ENCODE measurements at places on chromosomes 3 and 15.

DNA sequence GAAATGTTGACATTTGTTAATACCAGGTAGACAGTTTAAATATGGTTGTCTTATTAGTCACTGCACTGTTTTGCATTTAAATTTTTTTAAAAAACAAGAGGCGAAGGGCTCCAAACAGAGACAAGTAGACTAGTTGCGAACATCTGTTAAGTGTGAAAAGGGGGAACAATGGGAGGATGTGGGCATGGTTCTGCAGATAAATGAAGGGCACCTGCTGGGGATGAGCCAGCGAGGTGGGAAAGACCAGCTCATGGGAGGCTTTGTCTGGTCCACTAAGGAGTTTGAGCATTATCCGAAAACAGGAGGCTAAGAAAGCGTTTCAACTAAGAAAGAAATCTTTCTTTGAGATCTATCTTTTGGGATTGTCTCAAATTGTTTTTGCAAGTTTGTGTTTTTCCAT is 72.7 kb downstream of the FBN1 start:
- no peak for DNase-seq
- no peak overlapping the region for H3K27ac ChIP-seq
- no peaks in the 10 kb centered on the region for H3K4me1 ChIP-seq
- H3K4me3 ChIP-seq, result no peak overlapping the region

DNA sequence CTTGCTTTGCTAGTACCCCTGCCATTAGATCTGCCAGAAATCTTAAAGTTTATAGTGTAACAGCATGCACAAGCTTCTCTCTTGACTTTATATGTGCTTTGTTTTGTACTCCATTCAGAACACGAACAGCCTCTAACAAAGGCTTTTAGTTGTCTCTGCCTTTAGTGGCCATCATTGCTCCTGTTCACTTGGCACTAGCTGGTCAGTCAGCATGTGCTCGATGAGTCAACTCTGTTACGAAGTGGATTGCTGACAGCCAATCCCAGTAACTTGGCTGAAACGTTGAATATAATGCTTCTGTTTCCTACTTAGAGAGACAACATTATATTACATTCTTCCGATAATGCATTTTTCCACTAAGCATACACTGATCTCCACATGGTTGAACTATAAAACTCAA is 349.2 kb downstream of the NAALADL2 start:
- H3K27me3 ChIP-seq, result no peaks in the 10 kb centered on the region
- no peak for DNase-seq
- H3K27ac ChIP-seq, result no peak overlapping the region
- H3K4me3 ChIP-seq, result no peak overlapping the region
- no peaks in the 10 kb centered on the region for H3K4me1 ChIP-seq
- H3K36me3 ChIP-seq, result no peaks in the 10 kb centered on the region

DNA sequence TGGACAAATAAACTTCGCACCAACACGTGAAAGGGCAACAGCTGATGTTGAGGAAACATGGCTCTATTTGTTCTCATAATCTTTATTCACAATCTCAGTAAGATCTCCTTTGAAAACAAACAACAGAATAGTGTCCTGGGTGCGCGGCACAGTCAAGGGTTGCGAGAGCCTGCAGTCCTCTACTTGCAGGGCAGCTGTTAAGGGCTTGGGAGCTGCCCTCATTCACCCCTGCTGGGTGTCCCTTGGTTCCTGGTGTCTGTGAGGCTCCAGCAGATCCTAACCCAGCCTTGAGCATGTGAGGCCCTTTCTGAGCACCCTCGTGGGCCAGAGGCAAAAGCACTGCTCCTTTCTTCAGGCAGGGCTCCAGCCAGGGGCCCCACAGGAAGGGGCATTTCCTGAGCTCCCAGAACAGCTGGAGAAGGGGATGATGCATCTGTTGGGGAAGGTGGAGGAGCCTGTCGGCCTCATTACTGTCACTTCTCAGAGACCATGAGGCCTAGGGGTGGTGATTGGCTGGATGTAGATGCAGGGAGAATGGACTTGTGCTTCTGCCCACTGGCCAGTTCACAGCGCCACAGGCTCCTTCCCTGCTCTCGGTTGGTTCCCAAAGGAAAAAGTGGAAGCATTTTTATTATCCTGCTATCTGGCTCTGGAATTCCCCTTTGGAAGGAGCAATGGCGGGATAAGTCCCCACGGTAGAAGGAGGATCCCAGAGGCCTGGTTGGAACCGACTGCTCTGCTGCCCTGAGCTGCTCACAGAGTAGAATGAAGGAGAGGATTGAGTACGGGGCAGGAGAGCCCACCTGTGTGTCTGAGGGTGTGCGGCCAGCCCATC is 51.9 kb upstream of the KLF13 start:
- H3K4me3 ChIP-seq, result no peak overlapping the region
- H3K4me1 ChIP-seq, result peaks cover 23% of the 10 kb centered on the region
- DNase-seq, result peak; percentile 7
- no peaks in the 10 kb centered on the region for H3K36me3 ChIP-seq

DNA sequence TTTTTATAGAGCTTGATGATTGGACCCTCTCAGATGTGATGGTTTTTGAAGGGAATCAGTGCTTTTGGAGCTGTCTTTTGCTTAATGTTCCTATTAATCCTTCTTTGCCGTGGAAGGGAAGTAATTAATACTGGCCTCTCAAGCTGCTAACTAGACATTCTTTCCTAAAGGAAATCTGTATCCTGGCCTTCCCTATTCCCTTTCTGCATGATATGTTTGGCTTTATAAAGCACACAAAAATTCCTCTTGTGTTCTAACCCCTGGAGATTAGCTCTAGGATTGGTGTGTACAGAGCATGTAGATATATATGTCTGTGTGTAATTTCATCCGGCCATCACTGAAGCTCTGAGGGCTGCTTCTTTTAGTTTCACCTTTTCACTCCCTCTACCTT is 6.9 kb downstream of the ATXN7 start:
- no peak overlapping the region for H3K4me3 ChIP-seq
- H3K27me3 ChIP-seq, result no peaks in the 10 kb centered on the region
- DNase-seq, result no peak
- peaks cover 6% of the 10 kb centered on the region for H3K36me3 ChIP-seq
- H3K27ac ChIP-seq, result peak overlapping the region; percentile 12
- peaks cover 32% of the 10 kb centered on the region for H3K4me1 ChIP-seq

DNA sequence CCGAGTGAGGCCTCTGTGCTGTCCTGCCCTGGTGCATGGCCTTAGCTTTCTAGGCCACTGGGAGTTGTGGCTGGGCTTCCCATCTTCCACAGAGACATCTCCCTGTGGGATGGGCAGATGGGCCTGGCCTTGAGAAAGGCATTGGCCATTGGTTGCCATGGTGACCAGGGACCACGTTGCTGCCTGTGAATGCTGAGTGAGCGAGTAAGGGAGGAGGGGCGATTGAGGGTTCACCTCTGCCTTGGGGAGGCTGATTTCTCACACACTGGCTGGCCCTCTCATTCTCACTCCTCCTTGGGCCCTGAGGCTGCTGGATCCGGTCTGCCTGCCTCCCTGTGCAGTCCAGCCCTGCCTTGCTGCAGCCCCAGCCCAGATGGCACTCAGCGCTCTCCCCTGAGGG is 26.4 kb upstream of the DOCK3 start:
- H3K27me3 ChIP-seq, result no peaks in the 10 kb centered on the region
- H3K27ac ChIP-seq, result no peak overlapping the region
- no peak overlapping the region for H3K4me3 ChIP-seq
- no peaks in the 10 kb centered on the region for H3K4me1 ChIP-seq

DNA sequence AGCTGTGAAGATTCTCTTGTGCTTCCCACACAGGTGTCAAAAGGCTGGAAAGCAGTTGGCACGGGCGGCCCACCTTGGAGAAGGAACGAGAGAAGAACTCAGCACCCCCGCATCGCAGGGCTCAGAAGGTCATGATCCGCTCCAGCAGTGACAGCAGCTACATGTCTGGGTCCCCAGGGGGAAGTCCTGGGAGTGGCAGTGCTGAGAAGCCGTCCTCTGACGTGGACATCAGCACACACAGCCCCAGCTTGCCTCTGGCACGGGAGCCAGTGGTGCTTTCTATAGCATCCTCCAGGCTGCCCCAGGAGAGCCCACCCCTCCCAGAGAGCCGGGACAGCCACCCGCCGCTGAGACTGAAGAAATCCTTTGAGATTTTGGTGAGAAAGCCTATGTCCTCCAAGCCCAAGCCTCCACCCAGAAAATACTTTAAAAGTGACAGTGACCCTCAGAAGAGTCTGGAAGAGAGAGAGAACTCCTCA is 31.4 kb downstream of the STARD5 start:
- peaks cover 20% of the 10 kb centered on the region for H3K36me3 ChIP-seq
- DNase-seq, result peak; percentile 84
- H3K27me3 ChIP-seq, result no peaks in the 10 kb centered on the region

GRCh38 chr15:23436421-23436820 is 10.6 kb downstream of the GOLGA6L2 start:
- no peaks in the 10 kb centered on the region for H3K4me1 ChIP-seq
- H3K27ac ChIP-seq, result no peak overlapping the region
- no peaks in the 10 kb centered on the region for H3K36me3 ChIP-seq
- no peak for DNase-seq

GRCh38 chr3:172148702-172149565 is 109.6 kb downstream of the FNDC3B start:
- no peaks in the 10 kb centered on the region for H3K36me3 ChIP-seq
- H3K27me3 ChIP-seq, result peaks cover 2% of the 10 kb centered on the region
- H3K4me3 ChIP-seq, result no peak overlapping the region
- DNase-seq, result no peak

DNA sequence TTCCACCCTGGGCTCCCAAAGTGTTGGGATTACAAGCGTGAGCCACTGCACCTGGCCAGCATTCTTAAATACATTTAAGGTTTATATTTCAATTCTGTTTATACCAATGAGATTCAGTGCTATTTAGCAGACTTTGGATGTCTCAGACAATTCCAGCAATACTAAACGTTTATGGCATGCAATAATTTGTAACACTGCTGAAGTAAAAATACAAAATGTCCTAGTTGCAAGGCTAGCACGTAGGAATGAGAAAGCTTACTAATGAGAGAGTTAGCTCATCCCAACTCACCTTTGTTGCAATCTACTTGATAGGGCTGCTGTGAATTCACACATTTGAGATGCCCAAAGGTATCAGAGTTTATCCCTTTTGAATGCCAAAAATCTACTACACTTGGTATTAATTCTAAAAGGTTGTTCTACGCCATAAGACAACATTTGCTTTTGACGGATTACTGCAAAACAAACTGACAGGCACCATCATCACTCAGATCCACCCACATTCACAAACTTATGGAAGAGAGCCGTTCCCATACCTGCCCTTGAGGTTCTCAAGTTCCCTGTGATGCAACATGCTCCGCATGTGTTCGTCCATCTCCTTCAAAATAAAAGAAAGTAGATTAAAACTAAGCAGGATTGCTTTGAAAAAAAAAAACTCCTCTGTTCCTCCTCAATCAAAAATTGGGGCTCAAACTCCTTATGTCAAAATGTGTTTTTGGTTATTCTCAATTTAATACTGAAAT is 25.3 kb downstream of the ZNF106 start:
- peaks cover 18% of the 10 kb centered on the region for H3K36me3 ChIP-seq
- H3K4me1 ChIP-seq, result peaks cover 2% of the 10 kb centered on the region
- H3K27ac ChIP-seq, result peak overlapping the region; percentile 74
- H3K27me3 ChIP-seq, result no peaks in the 10 kb centered on the region
- no peak overlapping the region for H3K4me3 ChIP-seq

- no peaks in the 10 kb centered on the region for H3K27me3 ChIP-seq
- H3K27ac ChIP-seq, result no peak overlapping the region
- H3K4me3 ChIP-seq, result no peak overlapping the region
- H3K4me1 ChIP-seq, result peaks cover 3% of the 10 kb centered on the region
- no peaks in the 10 kb centered on the region for H3K36me3 ChIP-seq
Measured at GRCh38 chr3:61877359-61878138, 316.2 kb downstream of the PTPRG start.

DNA sequence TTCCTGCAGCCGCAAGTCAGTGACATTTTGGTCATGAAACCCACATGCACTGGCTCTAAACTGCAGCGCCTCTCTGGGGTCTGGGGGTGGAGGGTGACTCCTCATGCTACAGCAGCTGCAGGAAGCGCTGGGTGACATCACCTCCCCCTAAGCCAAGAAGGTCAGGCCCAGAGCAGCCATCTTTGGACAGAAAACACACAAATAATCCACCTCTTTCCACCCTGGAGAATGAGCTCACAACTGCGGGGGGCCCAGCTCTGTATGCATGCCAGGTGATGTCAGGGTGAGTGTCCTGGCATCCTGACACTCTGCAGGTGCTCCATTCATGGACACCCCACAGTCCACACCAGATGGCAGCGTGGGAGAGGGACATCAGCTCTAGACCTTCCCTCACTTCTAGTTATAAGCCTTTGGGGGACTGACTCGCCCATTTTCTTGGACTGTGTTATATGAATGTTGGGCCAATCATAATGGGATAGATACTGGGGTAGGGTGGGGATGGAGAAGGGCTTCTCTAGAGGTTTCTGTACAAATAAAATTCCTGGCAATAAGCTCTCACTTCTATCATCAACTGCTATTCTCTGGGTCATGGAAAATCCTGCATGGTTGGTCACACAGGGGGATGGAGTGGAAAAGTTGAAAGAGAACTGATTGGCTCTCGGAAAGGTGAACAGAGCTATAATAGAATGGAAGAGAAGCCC is 70.7 kb upstream of the THBS1 start:
- no peaks in the 10 kb centered on the region for H3K4me1 ChIP-seq
- H3K4me3 ChIP-seq, result no peak overlapping the region
- H3K36me3 ChIP-seq, result peaks cover 2% of the 10 kb centered on the region
- no peak for DNase-seq

GRCh38 chr3:2198776-2199279 is 100.2 kb downstream of the CNTN4 start:
- H3K36me3 ChIP-seq, result no peaks in the 10 kb centered on the region
- no peak overlapping the region for H3K27ac ChIP-seq
- H3K27me3 ChIP-seq, result no peaks in the 10 kb centered on the region
- H3K4me3 ChIP-seq, result no peak overlapping the region

DNA sequence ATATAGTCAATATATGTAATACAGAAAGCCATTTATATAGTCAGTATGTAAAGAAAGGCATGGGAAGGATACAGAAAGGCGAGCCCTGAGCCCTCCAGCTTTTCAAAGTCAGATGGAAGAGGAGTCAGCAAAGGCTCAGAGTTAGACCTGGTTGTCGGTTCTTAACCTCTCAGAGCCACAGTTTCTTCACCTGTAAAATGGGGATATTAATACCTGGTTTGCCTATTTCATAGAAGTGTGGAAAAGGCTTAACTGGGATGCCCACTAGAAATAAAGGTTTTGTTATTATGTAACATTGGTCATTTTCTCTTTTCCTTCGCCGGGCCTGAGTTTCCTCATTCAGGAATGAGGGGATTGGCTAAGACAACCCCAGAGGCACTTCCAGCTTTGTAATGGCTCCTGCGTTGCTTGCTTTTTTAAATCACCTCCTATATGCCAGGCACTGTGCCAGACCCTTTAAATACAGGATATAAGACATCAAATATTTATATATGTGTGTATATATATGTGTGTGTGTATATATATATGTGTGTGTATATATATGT is 2.4 kb downstream of the CRELD1 start:
- no peak for DNase-seq
- peaks cover 16% of the 10 kb centered on the region for H3K36me3 ChIP-seq
- peaks cover 17% of the 10 kb centered on the region for H3K4me1 ChIP-seq
- no peaks in the 10 kb centered on the region for H3K27me3 ChIP-seq
- H3K27ac ChIP-seq, result no peak overlapping the region

- no peaks in the 10 kb centered on the region for H3K27me3 ChIP-seq
- H3K4me3 ChIP-seq, result no peak overlapping the region
- H3K36me3 ChIP-seq, result no peaks in the 10 kb centered on the region
- DNase-seq, result no peak
- peaks cover 3% of the 10 kb centered on the region for H3K4me1 ChIP-seq
Measured at GRCh38 chr3:178669758-178670157, 133.5 kb downstream of the KCNMB2 start.
